Hematopoietic multipotent progenitor cell treated with erythropoietin and hydrocortisone succinate and interleukin-3 and kit ligand, for 4 days (in vitro differentiated cells): ENCODE measurements at places on chromosomes 16 and 17.
A peak's percentile ranks its signal among the peaks of the same experiment; 100 is the strongest.

- DNase-seq = no peak
These were observed 203.9 kb downstream of the ZNF423 start for GRCh38 chr16:49651996-49652395.

DNA sequence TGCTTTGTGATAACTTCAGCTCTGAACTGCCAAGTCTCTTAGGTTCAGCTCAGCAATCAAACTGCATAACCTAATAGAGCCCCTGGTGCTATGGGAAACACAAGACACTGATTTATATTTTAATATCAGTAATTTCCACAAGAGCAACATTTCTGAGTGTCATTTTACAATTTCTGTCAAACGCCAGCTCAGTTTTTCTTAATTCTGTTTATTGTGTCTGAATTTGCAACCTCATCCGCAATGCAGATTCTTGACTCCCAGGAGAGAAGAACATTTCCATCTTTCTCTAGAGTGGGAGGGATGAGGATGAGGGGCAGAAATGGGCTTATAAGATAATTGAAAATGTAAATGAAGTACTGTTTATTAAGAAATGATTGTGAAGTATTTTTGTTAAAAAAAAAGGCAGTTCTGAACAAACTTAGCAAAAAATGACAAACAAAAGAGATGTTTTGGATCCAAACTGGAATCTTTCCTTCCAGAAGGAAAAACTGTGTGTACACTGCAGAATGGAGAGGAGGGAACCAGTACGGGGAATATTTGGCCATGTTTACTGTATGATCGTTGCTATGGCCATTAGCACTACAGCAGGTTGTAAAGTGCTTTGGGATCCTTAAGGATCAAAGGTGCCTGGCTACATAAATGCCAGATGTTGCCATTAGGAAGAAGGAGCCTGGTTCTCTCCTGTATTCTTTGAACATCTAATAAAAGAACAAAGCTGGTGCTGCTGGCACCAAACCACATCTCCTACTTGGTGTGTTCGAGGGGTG lies 7.4 kb upstream of the PMFBP1 start:
- DNase-seq = no peak

DNA sequence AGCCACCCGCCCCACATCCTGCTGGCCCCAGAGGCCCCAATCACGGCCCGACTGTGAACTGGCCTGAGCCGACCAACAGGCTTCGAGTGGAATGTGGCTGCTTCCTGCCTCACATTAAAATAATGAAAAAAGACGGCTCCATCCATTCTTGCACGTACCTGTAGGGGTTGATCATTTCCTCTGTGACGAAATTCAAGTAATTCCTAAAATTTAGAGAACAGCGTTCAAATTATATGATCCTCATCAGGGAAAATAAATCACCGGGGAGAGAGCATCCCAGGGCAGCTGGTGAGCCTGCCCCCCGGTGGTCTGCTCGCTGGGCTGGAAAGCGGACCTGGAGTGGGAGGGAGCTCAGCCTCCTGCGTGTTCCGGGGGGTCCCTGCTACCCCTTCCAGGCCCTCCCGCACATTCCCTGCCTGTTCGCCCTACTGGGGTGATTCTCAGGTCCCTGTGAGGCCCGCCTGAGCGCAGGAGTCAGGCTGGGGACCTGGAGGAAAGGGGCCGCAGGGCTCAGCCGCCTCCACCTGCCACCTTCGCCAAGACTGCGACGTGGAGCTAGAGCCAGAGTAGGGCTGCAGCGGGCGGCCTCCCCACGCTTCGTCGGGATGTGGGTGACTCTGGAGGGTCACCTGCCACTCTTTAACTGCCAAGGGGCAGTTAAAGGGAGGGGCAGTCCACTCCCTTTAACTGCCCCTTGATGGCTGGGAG lies 28.9 kb downstream of the SLC7A5 start:
- DNase-seq = no peak

- DNase-seq = no peak
These were observed 154.3 kb downstream of the SNX29 start for GRCh38 chr16:12130691-12131290.

GRCh38 chr16:85393674-85394451 lies 219.3 kb upstream of the GSE1 start:
- peak; percentile 85 for DNase-seq

DNA sequence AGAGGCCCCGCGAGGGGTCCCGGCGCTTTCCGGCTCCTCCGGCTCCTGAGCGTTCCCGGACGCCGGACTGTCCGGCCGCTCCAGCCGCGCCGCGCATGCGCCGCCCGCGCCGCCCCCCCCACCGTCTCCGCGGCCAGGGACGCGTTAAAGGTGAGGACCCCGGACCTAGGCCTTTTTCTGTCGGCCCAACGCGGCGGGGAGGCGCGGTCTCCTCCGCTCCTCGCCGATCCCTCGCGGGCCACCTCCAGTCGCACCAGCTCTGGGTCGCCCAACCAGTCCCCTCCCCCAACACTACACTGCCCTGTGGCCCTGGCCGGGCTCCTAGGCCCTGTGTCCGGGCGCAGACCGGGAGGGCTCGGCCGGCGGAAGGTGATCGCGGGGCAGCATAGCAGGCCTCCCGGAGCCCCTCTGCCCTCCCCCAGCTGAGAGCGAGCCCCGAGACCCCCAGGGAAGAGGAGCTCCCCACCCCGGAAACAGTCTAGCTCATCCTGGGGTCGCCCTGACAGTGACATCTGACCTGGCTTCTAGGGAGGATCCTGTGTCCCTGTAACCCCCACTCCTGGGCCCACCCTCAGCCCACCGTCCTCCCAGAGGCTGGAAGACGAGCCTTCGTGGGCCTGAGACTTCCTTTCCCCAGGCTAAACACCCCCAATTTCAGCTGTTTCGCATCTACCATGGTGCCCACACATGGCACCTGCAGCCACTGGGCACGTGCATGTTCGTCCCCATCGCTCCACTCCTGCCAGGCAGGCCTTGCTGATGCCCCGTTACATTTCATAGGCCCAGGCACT lies 14.7 kb upstream of the BCAR1 start:
- peak; percentile 63 for DNase-seq

DNA sequence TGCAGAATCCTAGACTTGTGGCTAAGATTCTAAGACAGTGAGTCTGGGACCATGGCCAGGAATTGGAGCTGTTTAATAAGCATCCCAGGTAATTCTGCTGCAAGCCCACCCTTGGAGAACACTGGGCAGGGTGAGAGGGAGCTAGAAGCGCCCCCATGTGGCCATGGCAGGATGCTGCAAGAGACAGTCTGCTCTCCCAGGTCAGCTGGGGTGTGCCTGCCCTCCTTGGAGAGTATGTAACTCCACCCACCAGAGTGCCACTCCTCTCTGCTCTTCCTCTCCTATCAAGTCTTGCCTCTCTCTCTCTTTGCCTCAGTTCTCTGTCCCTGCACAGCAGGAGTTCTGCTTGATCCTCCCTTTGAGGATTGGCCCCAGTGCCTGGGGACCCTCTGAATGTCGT lies 14.9 kb downstream of the RCVRN start:
- peak; percentile 66 for DNase-seq

- DNase-seq = no peak
These were observed 303.5 kb downstream of the FOXL1 start for GRCh38 chr16:86881861-86882273.

DNA sequence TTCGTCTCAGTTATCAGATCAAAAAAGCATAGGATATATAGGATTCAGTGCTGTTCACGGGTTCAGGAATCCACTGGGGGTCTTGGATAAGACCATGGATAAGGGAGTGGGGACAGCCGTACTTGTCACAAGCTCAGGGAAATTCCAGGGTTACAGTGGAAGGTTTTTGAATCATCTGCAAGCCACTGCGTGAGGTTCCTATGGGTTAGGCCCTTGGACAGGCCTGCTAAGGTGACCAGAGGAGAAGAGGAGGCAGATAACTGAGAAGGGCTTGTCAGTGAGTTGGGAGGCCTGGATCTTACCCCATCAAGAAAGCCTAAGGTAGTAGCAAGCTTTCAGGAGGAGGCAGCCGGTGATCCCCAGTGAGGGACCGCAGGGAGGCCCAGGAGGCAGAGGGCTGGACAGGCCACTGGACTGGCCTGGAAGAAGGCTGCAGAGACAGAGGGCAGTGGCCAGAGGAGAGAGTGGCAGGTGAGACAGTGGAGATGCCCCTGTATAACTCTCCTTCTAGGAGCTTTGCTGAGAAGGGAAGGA lies 27.3 kb downstream of the NGFR start:
- no peak for DNase-seq

GRCh38 chr16:66928702-66929388 lies 3.5 kb upstream of the RRAD start:
- DNase-seq = peak; percentile 70

DNA sequence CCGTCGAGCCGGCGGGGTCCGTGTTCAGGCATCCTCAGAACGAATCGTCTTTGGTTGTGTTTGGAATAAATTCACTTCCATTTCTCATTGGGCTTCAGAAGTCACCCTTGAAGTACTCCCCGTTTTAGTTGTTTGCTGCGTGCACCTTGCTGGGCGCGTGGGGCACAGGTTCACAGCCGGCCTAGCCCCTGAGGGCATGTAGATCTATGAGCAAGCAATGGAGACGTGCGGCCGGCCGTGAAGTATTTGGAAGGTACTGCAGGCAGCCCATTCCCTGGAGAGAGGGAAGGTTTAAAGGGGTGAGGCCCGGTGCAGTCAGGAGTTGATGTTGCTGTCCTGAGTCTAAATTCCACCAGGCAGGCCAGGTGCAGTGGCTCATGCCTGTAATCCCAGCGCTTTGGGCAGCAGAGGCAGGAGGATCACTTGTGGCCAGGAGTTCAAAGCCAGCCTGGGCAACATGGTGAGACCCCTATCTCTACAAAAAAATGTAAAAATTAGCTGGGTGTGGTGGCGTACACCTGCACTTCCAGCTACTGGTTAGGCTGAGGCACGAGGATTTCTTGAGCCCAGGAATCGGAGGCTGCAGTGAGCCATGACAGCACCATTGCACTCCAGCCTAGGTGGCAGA lies 714 bp downstream of the ACSF3 start:
- DNase-seq = peak; percentile 49

DNA sequence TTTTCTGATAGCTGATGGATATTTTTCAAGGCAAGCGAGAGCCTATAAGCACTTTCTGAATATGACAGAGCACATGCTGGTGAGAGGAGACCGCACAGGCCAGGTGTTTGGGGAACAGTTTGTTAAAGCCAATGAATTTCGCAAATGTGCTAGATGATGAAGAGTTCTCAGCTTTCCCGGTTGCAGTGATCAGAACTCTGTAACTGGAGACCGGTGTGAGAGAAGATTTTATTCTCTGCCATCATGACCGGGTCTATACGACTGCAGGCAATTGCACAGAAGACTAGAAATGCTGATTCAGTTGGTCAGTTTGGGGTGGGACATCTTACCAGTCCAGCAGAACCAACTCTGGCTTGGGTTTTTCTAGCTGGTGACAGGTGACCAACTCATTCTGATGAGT lies 25.4 kb downstream of the SMTNL2 start:
- DNase-seq = no peak

DNA sequence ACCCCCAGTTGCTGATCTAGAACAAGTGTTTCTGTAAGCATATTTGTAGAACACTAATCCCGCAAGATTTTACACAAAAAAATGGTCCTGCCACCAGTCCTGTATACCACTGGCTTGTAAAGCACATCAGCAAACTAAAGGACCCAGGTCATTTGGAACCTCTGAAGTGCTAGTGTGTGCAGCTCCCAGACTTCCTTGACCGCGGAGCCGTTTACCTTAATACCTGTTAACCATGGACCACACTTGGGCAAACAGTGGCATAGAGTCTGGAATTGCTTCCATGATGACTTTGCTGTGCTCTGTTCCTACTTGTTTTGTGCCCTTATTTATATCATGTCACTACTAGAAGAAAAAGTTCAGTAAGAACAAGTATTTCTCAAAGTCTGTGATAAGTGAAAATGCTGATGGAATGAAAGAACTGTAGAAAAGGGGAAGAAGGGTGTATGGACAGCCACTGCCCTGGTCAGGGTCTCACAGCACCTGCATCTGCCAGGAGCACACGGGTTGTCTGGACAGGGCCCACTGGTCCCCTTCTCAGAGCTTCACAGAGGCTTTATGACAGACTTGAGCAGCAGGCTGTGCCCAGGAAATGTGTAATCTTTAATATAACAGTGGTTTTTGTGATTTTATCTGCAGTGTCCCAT lies 29.3 kb downstream of the ALDH3A2 start:
- no peak for DNase-seq

GRCh38 chr16:10940501-10941079 lies 1.7 kb downstream of the DEXI start:
- DNase-seq = no peak

DNA sequence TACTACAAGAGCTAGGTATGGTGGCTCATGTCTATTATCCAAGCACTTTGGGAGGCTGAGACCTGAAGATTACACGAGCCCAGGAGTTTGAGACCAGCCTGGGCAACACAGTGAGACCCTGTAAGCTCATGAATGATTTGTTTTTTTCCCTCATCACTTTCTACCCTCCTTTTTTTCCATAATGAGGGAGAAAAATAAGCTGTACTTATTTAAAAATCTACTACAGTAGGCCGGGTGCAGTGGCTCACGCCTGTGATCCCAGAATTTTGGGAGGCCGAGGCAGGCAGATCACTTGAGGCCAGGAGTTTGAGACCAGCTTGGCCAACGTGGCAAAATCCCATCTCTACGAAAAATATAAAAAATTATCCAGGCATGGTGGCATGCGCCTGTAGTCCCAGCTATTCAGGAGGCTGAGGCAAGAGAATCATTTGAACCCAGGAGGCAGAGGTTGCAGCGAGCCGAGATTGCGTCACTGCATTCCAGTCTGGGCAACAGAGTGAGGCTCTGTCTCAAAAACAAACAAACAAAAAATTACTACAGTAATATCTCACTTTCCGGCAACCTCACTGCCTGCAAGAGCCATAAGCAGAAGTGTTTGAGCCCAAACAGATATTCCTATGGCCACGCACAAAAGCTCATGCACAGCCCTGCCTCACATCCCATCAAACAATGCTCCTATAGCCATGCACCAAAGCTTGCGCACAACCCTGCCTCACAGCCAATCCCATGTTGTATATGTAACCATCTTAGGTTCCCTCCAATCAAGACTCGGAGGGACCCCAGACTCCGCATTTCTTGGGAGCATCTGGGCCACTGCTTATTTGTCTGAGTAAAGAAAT lies 37.4 kb downstream of the TK2 start:
- no peak for DNase-seq

DNA sequence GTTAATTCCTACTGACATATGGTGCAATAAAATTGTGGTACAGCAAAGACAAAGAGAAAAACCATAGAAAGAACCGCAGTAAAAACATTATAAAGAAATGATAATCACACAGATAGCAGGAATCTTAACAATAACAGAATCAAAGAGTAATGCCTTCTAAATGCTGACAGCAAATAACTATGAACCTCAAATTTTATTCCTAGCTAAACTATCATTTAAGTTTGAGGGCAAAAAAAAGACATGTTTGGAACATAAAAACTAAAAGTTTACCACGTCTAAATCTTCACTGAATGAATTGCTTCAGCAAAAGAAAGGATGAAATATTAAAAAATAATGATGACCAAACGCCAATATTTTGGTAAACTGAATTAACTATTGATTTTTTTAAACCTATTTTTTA lies 135.8 kb downstream of the CPPED1 start:
- DNase-seq = no peak

- DNase-seq = no peak
These were observed 222.9 kb downstream of the CPPED1 start for GRCh38 chr16:12580809-12581208.

GRCh38 chr17:44546671-44547606 lies 10.3 kb upstream of the FZD2 start:
- DNase-seq = peak; percentile 30

GRCh38 chr16:16100631-16101030 lies 122.7 kb downstream of the ABCC6 start:
- peak; percentile 57 for DNase-seq
